ENCODE measurements at places on chromosomes 11 and 22.

GRCh38 chr11:82995754-82996398 is 75.8 kb downstream of the RAB30 start:
- no peak for DNase-seq

DNA sequence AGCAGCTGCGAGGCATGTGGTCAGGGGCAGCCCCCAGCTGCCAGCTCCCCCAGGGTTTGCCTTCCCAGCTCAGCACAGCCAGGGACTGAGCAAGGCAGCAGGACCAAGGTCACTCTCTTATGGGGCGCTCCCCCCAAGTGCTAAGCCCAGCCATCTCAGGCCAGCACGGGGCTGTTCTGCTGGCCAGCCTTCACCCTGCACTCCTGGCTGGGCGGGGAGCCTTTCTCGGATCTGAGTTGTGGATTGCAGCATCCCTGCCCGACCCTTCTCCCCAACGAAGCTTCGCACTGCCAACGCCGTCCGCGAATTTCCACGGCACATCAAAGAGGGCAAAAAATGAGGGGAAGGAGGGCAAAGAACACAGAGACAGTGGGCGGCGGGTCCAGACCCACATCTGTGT is 42.5 kb upstream of the GAL start:
- no peak for DNase-seq

GRCh38 chr11:4068962-4069361 is 25.6 kb upstream of the RRM1 start:
- no peak for DNase-seq

- DNase-seq = no peak
These were observed 7.6 kb upstream of the VPS37C start for GRCh38 chr11:61168800-61169199.

GRCh38 chr11:126229858-126230540 is 18.4 kb downstream of the FAM118B start:
- no peak for DNase-seq

DNA sequence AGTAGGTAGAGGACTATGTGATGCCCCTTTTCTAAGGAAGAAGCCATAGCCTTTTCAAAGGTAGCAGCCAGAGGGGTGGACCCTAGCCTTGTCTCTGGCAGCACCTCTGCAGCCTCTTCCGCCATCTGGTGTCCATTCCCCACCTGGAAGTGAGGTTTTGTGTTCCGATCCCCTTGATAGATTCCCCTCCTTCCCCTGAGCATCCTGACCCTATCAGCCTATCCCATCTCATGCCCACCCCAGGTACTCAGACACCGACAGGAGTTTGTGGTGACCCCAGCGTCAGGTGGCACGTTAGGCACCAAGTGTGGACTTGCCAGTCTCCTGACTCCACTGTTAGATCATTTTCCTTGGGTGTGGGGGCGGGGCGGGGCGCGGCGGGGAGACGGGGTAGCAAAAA is 398 bp upstream of the FAM89B start:
- DNase-seq = no peak
